ENCODE measurements at places on chromosomes 3 and 15. TPM values are rescaled to one million over a fixed set of nuclear protein-coding genes. Genes with fewer than 3 reads are reported as not detected.

Gene BLM
- 1.1 TPM for polyA plus RNA-seq

GRCh38 chr3:142613491-142613890 lies 17.3 kb downstream of the PLS1 start:
- DNase-seq = no peak

DNA sequence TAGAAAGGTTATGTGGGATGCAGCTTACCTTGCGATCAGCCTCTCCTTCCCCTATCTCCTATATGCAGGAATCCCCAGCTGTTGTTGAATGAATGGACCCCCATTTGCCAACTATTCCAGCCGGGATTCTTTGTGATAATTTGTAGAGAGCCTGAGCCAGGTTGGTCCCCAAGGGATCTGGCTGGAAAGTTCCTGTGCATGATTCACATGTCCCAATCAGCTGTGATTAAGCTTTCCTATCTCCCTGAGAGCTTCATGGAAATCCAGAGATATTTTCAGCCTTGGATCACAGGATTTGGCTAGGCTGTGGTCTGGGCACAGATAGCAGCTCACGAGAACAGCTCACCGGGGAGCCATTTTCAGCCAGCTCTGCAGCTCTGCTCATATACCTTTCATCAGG lies 76.7 kb downstream of the ARNT2 start:
- DNase-seq = no peak

DNA sequence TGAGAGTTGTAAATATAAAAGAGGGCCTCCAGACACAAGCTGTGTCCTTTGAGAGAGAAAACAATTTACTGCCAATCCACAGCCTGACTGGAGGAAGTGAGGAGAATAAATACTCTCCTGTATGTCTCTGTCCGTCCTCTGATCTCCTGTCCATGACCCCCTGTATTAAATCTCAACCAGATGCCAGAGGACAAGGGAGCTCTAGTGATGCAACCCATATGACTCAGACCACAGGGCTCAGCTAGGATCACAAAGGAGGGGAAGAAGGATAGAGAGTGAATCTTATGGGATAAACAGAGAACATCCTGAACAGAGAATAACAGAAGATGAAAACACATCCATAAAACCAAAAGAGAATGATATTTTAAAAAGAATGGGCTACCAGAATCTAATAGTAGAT lies 482.6 kb downstream of the PLOD2 start:
- peak; percentile 13 for DNase-seq

DNA sequence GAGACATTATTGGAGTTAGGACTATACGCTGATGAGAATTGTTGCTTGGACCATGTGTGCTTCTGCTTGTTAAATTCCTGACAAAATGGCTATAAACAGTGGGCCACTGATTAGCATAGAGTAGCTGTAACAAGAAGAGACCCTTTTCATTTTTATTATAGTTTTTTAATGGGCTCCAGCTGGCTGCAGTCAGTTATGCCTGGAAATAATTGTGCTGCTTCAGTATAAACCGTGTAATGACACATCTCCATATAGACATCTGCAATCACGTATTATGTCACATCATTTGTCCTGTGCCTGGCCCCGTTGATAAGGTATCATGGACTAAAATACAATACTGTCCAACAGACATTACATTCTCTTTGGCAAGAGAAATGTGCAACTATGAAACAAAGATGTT lies 50.9 kb downstream of the ARPP21 start:
- DNase-seq = no peak

GRCh38 chr15:35857567-35858226 lies 311.7 kb upstream of the DPH6 start:
- DNase-seq = no peak

Gene ETV5
- 5.1 TPM for polyA plus RNA-seq

Gene RPL14
- polyA plus RNA-seq = 778 TPM

GRCh38 chr3:21269882-21270281 lies 481.1 kb downstream of the ZNF385D start:
- no peak for DNase-seq

Gene ADAMTS9
- polyA plus RNA-seq = 25.0 TPM

Measured in kidney (tissue), 22 donors.